ENCODE measurements at places on chromosomes 13 and 19. TPM values are rescaled to one million over a fixed set of nuclear protein-coding genes. Genes with fewer than 3 reads are reported as not detected.

The CD33 gene
- not detected for total RNA-seq

The C19orf38 gene
- 1.7 TPM for total RNA-seq

The IRS2 gene
- total RNA-seq: 6.9 TPM

The POLR1D gene
- total RNA-seq: 63.8 TPM

The SSC5D gene
- total RNA-seq: 14.4 TPM

The GYS1 gene
- total RNA-seq: 53.4 TPM

The ZNF677 gene
- total RNA-seq: 17.4 TPM

The NRTN gene
- total RNA-seq: 0.50 TPM

The FLT1 gene
- 1.3 TPM for total RNA-seq

The TMEM150B gene
- not detected for total RNA-seq

The LENG1 gene
- total RNA-seq: 5.4 TPM

The CBY2 gene
- not detected for total RNA-seq

The KIR2DL1 gene
- total RNA-seq: not detected

The PLVAP gene
- not detected for total RNA-seq
